ENCODE measurements at places on chromosomes 2 and 18.
A peak's percentile ranks its signal among the peaks of the same experiment; 100 is the strongest.

DNA sequence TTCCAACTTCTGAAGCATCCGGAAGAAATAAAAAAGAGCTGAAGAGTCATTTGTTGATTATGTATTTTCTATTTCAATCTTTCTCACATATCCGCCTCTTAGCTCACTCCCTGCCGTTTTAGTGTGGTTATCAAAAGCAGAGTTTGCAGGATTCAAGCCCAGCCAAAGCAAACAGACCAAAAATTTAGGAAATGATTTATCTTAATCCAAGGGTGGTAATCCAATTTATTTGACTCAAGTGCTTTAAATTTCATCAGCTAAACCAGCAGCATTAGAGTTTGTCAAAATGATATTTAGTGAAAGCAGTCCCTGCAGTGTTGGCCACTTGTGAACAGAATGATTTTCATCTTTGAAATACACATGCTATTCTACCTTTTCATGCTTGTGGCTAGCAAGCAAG is 129.3 kb upstream of the CCDC68 start:
- DNase-seq: peak; percentile 27

GRCh38 chr2:157897106-157897971 is 21.2 kb upstream of the ACVR1 start:
- DNase-seq: no peak

DNA sequence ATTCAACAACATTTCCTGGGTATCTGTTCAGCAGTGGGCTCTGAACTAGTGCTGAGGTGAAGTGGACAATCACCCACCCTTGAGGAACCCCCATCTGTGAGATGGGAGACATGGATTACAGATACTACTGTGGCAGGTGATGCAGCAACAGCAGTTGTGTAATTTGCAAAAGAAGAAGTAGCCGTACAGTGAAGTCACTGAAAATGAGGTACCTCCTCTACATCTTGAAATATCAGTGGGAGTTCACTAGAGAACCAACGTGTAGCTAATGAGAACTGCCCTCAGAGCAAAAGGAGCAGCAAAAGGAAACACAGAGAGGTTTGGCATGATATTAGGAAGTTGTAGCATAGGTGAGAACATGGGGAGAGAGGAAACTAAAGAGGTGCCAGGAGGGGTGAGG is 41.3 kb downstream of the VSNL1 start:
- no peak for DNase-seq

- DNase-seq: no peak
Observed at GRCh38 chr2:75503048-75503607, 57.6 kb downstream of the EVA1A start.

DNA sequence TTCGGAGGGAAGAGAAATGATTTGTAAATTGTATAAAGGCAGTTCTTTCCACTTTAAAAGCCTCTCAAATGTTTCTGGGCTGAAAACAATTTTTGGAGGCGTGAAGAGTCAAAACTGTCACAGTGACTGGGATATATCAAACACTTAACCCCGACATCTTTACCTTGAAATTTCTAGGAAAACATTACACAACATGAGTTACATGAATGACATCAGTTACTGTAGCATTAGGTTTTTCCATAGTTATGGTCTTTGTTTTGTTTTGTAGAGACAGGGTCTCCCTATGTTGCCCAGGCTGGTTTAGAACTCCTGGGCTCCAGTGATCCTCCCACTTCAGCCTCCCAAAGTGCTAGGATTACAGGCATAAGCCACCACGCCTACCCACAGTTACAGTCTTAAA is 25.7 kb downstream of the MSH6 start:
- no peak for DNase-seq

DNA sequence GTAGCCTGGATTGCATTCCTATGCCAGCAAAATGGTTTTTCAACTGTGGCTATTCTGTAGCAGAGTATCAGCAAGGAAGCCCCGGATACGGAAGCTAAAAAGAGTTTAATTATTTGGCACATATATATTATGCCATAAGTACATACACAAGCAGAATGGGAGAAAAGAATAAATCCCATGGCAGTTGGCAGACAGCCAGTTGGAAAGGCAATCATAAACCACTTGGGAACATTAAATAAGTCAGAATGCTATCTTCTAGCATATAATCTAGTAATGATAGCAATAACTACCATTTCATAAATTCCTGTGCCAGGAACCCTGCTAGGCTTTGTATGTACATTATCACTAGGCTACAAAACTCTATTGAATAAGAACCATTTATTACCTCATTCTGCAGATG is 26.0 kb downstream of the GALNT5 start:
- no peak for DNase-seq

- DNase-seq: no peak
Observed at GRCh38 chr2:64698668-64699444, 45.1 kb upstream of the SERTAD2 start.

GRCh38 chr2:95734976-95735890 is 143.4 kb downstream of the TRIM43 start:
- DNase-seq: no peak

- DNase-seq: no peak
Observed at GRCh38 chr2:110099038-110099425, 16.6 kb downstream of the MALL start.

DNA sequence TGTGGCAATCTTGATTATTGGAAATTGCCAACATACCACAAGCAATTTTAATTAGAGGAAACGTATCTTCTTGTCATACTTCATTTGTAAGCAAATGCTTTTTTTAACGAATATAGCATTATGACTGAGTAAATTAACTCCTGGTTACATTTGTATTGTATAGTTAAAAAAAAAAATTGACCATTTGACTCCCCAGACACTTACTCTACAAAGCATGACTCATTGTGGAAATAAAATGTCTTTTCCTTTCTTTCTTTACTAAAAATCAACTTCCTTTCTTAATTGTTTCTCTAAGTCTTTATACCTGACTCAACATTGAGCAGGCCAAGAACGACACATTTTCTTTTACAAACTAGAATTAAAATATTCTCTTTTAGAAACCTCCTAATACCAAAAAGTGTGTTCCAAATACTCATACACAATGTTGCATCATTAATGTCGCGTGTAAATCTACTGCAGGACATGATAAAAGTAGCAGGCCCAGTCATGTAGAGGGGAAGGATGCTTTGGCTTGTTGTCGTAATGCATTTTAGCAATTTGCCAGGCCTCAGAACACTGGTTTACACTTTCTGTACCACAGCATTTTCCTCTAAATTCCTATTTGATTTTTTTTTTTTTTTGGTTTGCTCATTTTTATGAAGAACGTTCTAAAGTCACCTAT is 349.6 kb upstream of the KCNH7 start:
- DNase-seq: no peak

DNA sequence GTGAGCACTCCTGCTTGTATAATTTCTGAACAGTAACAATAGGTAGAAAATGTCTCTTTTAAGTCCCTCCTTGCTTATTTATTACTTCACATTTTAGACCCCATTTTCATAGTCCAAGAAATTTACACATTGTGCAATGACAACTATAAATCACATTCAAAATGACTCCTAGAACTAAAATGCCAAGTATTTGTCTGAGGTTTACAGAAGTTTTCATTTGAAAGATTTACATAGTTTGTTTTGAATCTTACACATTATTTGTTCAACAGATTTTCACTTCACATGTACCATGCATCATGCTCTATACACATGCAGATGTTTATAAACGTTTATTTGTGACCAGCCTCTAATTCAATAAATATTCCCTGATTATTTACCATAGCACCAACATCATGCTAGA is 15.7 kb upstream of the TRIB2 start:
- DNase-seq: no peak

GRCh38 chr2:218721934-218722333 is 11.3 kb downstream of the TTLL4 start:
- DNase-seq: no peak

GRCh38 chr18:34772887-34773286 is 62.8 kb downstream of the DTNA start:
- no peak for DNase-seq

GRCh38 chr2:176818076-176818475 is 394.5 kb upstream of the HNRNPA3 start:
- DNase-seq: no peak

DNA sequence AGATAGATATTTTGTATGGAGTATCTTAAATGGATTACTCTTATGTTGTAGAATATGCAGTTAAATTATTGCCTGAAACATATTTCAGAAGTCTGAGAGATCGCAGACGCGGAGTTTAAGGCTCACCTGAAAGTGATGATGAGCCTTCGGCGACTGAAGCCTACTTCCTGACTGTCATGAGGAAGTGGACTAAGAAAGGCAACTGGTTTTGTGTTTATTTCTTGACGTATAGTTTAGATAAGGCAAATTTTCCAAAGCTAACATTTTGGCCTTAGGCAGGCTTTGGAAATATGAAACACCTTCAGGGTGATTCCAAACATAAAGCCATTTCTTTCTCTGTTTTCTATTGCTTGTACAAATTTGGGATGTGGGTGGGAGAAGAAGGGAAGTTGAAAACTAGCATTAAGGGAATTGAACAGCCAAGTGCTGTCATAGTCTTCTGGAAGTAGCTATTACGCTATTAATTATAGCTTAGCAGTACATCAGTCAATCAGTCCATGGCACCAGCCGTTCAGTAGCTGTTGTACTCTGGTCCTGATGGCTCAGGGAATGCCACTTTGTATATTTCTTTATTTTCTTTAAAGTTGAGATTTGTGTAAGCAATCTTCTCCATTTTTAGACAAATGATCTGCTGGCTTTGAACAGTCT is 1.5 kb downstream of the GRHL1 start:
- no peak for DNase-seq

- DNase-seq: peak; percentile 84
Observed at GRCh38 chr2:38146275-38146906, 70.4 kb upstream of the CYP1B1 start.

GRCh38 chr2:74168739-74169138 is 9.9 kb downstream of the MOB1A start:
- no peak for DNase-seq

DNA sequence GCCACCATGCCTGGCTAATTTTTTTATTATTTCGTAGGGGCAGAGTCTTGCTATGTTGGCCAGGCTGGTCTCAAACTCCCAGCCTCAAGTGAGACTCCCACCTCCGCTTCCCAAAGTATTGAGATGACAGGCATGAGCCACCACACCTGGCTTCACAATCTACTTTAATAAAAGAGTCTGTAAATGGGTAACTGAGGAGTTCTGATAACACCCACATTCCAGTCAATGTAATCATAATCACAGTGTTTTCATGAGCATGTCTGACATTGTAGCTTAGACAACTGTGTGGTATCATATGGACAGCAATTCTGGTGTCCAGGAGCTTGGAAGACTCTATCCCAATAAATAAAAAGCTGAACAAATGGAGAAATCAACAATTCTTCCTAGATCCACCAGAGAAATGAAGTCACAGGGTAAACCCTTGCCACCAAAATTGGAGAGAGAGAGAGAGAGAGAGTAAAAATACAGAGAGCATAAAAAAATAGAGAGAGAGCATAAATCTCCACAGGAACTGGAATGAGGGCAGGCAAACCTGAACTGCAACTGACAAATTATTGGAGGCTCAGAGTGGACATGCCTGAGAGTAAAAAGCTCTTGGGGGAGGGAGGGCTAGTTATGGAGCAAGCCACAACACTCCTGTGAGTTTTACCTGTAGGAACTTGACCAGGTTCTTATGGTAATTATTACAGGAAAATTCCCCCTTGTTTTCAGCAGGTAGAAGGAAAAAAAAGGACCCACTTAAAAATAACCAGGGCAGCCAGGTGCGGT is 12.4 kb upstream of the NBEAL1 start:
- DNase-seq: peak; percentile 14

DNA sequence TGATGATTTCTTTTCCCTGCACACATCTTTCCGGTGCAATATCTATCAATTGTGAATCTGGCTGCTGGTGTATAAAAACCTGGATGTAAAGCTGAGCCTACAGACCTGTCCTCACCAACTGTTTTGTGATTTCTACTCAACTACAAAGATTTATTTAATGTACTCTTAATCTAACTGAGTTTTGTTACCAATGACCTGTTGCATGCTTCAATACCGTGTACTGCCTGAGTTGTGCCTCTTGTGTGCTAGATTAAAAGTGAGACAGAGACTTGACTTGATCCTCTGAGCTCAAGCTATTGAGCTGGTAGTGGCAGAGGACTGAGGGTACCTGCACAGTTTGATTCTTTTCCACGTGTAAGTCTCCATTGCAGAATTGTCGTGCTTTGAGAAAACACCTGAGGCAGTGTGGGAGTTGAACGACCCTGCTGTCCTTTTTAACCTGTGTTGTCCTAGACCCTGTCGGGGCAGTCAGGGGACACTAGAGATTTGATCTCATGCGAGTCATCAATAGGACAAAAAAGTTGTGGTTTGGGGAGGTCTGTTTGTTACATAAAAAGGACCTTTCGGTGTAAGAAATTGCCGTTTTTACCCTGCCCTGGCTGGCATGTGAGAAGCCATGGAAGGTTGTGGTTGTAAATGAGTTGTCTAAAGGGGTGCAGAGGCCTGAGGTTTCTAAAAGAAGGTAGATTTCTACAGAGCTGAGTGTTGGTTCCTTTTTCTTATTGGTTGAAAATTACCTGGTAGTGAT is 231.3 kb downstream of the ALPK2 start:
- no peak for DNase-seq

DNA sequence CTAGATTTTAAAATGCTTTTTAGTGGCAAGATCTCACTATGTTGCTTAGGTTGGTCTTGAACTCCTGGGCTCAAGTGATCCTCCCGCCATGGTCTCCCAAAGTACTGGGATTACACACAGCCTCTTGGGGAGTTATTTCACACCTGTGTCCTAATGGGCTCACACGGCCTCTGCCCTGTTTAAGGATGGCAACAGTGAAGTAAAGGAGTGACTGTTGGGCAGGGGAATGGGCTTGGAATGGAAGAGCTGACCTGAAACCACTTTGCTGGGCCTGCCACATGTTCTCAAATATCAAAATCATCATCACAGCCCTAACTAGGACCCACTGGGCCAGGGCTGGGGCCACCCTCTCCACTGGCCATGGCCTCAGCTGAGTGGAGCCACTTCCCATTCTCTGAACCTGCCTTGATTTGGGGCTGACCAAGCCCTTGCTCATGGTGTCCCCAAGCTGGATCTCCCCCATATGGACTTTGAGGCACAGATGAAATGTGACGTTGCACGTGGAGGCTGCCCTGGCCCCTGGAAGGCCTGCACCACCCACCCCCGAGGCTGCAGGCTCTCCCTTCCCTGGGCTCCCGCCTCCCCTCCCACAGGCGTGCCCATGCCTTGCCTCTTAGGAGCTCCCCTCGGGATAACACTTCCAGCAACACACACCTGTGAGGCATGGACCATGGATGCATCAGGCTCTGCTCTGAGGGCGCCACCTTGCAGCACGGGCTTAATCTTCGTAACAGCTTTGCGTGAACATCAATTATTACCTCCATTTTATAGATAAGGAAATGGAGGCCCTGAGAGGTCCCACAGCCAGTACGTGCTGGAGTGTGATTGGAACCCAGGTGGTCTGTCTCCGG is 71.8 kb upstream of the SMAD7 start:
- no peak for DNase-seq

- DNase-seq: peak; percentile 22
Observed at GRCh38 chr2:57370882-57371585, 675.6 kb upstream of the VRK2 start.

DNA sequence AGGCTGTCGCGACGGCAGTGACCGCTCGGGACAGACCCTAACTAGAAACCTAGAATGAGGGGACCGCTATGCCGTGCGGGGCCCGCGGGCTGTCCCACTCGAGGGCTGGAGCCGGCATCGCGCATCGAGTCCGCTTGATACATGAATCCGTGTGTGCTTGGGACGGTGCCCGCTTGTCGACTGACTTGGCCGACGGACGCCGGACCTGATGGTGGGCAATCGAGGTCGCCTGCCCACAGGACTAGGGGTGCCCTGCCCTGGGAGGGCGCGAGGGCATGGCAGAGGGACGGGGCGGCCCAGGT is 749 bp upstream of the PTMA start:
- DNase-seq: no peak

GRCh38 chr2:133424876-133425275 is 143.4 kb downstream of the NCKAP5 start:
- DNase-seq: no peak

Measured in kidney (tissue), 22 donors.